ENCODE measurements at places on chromosomes 11 and 22.

DNA sequence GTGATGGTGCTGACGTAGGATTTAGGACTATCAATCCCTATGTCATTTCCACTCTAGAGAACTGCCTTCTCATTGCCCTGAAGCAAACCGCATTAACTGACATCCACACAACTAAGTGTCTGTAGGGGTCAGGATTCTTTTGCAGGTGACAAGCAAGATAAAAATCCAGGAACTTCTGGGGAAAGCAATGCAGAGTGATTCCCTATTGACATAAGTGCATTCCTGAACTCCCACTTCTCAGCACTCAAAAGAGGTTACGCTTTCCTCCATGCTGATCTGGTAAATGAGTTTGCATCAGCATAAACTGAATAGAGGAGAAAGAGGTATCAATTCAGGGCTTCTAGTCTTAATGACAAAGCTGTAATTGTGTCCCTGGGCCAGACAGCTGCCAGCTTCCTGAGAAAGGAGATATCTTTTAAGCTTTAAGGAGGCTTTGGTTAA, 224.6 kb upstream of the ISX start:
- DNase-seq: no peak

GRCh38 chr11:119509282-119509841, 86.4 kb upstream of the THY1 start:
- DNase-seq: no peak

- DNase-seq: no peak
These were observed 13.0 kb upstream of the CYB5R3 start for GRCh38 chr22:42661985-42662831.

DNA sequence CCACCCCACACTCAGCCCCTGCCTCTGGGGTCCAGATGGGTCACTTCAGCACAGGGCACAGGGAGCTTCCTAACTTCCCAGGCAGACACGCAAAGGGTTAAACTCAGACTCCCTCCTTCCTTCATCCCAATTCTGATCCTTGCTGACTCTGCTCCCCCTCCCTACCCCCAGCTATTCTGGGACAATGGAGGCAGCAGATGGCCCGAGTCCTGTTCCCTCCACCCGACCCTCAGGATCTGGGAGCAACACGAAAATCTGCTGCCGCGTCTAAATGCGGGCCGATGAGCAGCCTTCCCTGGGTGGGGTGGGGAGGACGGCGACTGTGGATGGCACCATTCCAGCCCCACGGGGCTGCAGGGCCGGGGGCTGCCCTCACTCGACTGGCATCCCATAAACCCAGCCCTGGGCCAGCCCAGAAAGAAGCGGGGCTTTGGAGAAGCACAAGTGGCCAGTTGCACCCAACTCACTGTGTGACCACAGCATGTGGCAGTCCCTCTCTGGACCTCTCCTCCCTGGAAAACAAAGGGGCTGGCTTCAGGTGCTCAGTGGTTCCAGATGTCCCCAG, 18.7 kb downstream of the MFNG start:
- no peak for DNase-seq

- no peak for DNase-seq
These were observed 507.4 kb upstream of the FAT3 start for GRCh38 chr11:91717169-91717568.

GRCh38 chr22:46734830-46735453, 3.1 kb downstream of the CERK start:
- DNase-seq: no peak

- no peak for DNase-seq
These were observed 60.9 kb downstream of the SYT13 start for GRCh38 chr11:45225277-45225676.

GRCh38 chr11:110645253-110645652, 67.0 kb downstream of the ARHGAP20 start:
- no peak for DNase-seq

DNA sequence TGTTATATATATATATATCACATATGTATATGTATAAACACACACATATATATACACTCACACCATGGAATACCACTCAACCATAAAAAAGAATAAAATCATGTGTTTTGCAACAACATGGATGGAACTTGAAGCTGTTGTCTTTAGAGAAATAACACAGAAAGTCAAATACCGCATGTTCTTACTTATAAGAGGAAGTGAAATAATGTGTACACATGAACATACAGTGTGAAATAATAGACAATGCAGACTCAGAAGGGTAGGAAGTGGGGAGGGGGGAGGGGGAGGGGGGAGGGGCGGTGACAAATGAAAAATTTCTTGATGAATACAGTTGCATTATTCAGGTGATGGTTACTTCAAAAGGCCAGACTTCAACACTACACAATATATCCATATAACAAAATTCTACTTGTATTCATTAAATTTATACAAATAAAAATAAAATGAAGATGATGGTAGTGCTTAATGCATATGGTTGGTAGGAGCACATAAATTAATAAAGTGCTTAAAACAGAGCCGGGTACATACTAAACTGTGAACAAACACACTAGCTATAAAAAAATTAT, 5.8 kb upstream of the OR5B2 start:
- no peak for DNase-seq

DNA sequence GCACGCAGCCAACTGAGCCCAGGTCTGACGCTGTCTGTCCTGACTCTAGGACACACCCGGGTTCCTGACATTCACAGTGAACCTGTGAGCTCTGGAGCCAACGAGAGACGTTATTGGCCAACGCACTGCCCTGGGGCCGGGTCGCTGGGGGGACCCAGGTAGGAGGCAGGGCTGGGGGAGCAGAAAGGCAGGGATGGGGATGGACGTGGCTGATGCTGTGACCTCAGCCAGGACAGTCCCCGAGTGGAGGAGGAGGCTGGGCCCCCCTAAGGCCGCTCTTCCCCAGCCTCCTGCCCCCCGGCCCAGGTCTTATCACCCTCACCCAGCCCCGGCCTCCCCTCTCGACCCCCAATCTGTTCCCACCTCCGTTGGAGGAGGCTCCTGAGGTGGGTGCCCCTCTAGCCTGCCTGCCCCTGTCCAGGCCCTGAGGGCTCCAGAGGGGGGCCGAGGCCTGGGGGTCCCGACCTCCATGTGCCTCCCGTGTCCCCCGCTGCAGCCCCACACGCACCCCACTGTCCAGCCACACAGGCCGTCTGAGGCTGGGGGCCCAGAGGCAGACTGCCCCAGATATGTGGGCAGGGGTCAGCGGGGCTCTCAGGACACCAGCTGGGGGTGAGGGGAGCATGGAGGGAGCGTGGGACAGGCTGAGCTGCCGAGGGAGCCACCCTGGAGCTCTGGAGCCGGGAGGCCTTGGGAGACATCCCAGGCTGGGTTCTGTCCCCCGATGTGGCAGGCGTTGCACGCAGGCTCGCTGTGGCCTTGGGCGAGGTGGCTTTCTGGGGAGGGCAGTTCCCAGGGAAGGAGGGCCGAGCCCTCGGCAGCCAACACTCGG, 29.2 kb upstream of the MUC5AC start:
- no peak for DNase-seq

DNA sequence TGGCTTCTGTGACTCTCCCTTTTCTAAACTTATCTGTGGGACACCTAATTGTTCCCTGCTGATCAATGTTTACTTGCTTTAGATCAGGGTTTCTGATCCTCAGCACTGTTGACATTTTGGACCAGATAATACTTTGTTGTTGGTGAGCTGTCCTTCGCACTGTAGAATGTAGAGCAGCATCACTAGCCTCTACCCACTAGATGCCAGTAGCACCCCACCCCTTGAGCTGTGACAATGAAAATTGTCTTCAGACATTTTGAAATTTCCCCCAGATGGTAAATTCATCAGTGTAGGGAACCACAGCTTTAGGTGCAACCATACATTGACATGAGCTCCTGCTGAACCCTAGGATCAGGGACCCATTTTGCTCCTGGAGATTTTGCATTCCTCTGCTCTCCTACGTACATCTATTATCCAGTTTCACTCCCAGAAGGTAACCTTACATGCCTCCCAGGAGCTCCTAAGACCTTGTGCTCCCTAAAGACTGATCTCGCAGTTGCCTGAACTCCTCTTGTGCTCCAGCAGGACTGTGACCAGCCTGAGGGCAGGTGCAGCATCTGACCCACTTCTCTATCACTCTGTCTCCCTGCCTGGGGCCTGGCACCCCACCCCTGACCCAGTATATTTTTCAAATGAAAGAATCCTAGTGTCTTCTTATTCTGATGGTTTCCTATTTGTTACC, 107.8 kb downstream of the FAR1 start:
- DNase-seq: no peak

DNA sequence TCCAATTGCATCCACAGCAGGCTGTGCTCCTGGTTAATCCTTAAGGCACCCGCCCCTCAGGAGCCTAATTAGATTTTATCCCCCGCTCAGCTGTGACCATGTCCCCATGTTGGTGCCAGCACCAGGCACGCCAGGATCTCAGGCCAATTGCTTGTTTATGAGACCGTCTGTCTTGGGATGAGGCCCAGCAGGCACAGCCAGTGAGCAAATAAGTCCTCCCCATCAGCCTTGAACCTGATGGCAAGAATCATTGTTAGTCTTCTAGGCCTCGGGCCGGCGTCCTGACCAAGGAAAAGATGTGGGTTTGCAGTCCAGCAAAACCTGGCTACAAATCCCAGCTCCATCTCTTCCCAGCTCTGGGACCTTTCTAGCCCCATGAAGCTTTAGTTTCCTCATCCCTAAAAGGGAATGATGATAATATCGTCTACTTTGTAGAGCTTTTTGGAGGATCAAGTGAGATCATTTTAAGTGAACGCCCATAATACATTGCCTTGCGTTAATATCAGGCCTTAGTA, 57.3 kb downstream of the TP53I11 start:
- no peak for DNase-seq

DNA sequence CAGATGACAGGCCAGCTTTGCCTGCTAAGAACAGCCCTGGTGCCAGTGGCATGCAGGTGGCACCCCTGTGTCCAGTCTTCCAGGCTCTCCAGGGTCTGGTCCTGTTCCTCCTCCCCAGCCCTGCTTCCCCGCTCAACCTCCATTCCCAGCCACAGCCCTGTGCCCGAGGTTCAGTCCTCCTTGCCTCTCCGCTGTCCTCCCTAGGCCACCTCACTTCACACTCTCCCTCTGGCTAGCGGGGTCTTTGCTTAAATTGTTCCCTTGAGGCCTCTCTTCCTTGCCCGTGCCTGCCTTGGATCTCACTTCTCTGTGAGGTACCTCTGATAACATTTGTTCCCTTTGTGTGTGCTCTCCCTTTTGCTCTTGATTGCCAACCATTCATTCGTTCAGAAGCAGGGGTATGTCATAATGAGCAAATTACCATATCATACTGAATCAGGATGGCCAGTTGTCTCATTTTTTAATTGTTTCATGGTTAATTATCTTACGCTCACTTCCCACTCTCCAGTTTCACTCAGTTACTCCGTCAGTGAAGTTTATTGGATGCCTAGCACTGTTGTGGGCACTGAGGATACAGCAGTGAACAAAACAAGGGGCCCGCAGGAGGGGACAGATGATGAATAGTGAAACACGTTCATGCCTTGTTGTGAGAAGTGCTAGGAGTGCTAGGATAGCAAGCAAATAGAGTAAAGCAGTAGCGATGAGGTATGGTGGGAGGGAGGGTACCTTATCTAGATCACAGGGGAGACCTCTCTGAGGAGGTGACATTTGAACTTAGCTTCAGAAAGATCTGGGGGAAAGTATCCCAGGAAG, 7.4 kb downstream of the BMAL1 start:
- DNase-seq: no peak

GRCh38 chr11:12170984-12171383, 60.6 kb downstream of the MICAL2 start:
- peak; percentile 69 for DNase-seq

All from GM04503 (cell line).